ENCODE measurements at places on chromosomes 7 and 10. TPM values are rescaled to one million over a fixed set of nuclear protein-coding genes. Genes with fewer than 3 reads are reported as not detected.

Gene NFE2L3
- total RNA-seq, result 10.0 TPM

Gene CTAGE8
- total RNA-seq, result 0.75 TPM

Gene MTERF1
- 6.0 TPM for total RNA-seq

Gene ZNF33A
- 30.1 TPM for total RNA-seq
